Ovary (tissue), 10 donors: ENCODE measurements at places on chromosomes 6 and 20.

DNA sequence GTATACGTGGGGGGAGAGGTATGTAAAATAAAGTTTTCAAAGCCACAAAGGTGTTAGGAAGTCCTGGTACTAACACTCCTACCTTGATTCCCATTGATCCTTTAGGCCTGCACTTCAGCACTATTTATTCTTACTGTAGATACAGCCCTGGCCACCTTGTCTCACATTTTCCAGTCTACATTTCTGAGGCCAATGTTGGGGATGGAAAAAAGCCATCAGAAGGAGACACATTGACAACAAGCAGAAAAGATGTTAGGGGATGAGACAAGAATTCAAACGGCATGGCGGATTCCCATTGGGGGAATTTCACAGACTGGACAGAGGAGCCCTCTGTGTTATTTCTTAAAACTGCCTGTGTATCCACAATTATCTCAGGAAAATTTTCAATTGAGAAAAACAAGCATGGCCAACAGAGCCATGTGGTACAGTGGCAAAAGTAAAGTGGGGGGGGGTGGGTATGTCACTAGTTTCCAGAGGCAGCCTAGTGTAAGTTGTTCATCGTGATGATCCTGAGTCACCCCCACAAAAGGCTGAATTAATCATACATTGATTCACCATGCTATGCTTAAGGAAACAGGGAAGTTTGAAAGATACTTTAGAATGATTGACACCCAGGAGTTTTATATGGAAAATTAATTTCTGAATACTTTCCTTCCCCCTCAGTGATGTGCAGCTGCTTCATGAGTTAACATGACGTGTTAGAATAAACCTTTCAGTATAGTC lies 40.5 kb downstream of the RREB1 start:
- no peak for DNase-seq

- DNase-seq, result no peak
Observed at GRCh38 chr6:33985313-33985751, 160.6 kb downstream of the GRM4 start.

DNA sequence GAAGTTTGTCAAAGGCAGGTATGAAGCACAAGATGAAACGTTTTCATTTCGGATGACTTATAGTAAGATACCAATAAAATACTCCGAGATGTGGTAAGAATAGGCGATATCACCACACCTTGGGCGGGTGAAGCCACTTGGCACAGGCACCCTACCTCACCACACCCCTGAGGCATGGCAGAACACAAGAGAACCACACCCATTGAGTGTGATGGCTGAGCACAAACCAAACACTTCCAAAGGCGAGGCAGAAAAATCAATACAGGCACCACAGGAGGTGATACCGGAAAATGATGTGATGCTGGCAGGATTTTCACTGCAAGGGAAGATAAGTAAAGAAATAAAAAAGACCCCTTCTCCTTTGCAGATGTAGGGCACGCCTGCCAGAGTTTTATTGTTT lies 332.9 kb upstream of the PRDM1 start:
- no peak for DNase-seq

DNA sequence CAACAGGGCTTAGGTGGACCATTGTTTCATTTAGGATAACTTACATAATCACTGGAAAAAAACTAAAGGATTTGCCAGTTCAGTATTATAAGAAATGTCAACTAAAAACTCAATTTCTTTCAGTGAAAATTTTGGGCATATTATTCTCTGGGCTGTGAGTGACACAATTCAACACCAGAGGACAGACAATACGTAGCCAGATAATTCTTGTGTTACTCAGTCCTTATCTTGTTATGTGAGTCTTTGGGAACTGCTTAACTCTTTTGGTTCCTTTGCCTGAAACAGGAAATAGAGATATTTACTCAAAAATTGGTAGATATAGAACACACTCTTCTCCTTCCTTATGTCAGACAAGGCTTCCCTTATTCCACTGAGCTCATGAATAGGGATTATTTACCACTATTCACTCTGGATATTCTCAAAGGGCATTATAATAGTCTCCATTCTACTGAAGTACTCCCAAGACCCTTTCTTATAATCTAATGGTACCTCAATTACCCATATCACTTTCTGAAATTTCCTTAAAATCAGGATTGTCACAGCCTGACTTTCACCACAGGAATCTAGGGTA lies 4.9 kb upstream of the BEND6 start:
- DNase-seq, result no peak

DNA sequence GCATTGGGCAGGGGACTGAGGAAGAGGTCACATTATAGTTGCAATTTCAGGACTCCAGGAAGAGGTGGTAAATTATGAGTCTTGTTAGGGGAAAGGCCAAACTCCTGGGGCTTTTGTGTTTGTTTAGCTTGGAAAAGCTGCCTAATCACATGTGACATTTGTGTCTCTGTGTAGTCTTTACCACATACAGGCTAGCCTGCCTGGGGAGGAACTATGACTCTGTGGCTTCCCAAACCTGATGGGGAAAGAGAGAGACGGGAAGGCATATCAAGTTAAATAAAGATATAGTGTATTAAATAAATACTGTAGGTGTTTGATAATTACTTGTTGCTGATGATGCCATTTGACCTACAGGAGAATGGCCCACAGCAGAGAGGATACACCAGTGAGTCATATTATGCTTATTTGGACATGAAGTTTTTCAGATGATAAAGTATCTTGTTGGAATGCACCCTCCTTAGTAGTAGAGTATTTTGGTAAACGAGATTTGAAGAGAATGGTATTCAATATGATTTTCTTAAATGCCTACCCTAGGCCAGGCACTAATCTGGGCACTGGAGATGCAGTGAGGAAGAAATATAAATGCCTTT lies 4.0 kb downstream of the BLTP3A start:
- no peak for DNase-seq
